ENCODE measurements at places on chromosomes 7 and 10.

- DNase-seq: no peak
Observed at GRCh38 chr10:35532141-35532540, 73.0 kb upstream of the GJD4 start.

- DNase-seq: no peak
Observed at GRCh38 chr7:1669064-1669951, 769 bp upstream of the ELFN1 start.

GRCh38 chr10:17216901-17217395, 11.1 kb upstream of the VIM start:
- DNase-seq: no peak

DNA sequence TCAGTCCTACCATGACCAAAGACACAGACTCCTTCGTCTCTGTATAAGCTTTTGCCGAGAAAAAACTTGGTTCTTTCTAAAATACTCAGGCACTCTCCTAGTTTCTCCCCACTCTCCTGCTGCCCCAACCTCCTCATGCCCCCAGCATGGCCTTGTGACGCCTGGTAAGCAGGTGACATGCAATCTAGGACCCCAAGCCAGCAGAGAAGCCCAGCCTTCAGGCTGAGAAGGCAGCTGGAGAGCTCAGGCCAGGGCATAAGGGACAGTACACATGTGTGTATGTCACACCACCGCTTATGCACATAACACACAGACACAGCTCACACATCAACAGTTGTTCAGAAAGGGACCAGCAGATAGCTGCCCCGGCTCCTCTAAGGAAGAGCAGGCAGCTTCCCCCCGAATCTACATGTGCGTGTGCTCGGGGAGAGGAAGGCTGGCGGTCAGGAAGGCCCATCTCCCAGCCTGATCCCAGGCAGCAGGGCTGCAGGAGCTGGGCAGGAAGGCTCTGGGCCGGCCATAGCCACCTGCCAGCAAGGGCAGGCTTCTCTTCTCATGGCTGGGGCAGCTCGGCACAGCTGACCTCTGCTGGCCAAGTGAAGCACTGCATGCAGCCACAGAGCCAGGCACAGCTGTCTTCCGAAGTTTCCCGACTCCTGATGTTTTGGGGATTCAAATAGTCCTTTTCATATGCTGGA, 8.5 kb downstream of the DDX56 start:
- peak; percentile 81 for DNase-seq

GRCh38 chr7:79464051-79464450, 10.6 kb upstream of the MAGI2 start:
- DNase-seq: no peak

DNA sequence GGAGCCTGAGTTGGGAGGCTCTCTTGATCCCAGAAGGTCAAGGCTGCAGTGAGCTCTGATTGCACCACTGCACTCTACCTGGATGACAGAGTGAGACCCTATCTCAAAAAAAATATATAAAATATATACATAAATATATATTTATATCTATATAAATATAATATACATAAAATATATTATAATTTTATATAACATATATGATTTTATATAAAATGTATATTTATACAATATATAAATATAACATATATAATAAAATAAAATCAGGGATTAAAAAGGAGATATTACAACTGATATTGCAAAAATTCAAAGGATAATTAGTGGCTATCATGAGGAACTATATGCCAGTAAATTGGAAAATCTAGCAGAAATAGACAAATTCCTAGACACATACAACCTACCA, 353.5 kb upstream of the HPS1 start:
- DNase-seq: no peak

DNA sequence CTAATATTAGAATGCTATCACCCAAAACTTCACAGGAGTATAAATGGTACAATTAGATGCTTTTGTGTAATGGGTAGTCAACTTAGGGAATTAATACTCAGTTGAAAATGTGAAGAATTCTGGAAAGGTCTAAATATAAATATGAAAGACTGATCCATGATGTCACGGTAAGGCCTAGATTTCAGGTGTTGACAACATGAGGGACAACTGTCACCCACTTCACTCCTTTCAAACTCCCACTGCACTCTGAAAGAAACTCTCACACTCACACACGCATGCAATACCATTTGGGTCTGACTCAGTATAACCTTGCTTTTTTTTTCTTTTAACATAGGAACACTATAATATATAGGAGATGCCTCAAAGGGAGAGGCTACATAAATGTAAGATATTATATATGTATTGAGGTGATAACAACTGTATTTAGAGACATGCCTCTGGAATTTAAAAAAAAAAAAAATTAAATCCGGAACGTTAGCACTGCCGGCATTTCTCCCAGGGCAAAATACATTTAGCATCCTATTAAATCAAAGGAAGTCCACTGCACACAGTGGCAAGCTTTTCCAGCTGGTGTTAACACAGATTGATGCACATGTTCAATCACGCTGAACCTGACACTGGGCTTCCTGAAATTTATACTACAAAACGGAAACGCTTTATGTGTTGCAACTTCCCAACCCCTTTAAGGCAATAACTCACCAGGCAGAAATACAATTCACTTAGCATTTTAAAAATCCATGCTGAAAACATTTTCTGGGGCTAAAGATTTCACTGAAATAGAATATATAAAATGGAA, 74.9 kb downstream of the RSU1 start:
- DNase-seq: no peak

DNA sequence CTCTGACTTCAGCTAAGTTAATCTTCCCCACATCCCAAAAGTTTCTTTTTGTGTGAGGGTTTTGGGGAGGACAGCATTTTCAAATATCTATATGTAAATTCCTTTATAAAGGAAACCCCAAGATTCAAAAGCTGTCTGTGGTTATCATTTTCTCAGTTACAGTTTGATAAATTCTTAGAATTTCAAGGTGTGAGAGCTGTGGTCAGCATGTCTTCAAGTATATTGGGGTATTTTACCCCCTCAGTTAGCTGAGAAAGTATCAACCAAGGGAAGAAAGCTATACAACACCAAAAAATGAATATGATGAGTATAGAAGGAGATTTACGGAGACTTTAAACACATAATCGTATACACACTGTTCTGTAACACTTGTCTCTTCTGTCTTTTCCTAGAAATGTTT, 109.2 kb downstream of the SND1 start:
- DNase-seq: no peak

- no peak for DNase-seq
Observed at GRCh38 chr10:76202777-76203176, 771.4 kb downstream of the LRMDA start.
